ENCODE measurements at places on chromosomes 16 and 17.

DNA sequence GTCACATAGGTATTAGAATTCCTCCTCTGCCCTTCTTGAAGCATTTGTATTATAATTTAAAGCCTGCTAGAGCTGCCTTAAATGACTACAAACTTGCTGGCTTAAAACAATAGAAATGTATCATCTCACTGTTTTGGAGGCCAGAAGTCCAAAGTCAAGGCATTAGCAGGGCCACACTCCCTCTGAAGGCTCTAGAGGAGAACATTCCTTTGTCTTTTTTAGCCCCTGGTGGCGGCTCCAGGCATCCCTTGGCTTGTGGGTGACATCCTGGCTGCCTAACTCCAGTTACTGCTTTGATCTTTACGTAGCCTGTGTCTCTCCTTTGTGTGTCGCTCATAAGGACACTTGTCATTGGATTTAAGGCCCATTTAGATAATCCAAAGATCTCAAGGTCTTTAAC lies 186.6 kb upstream of the SALL1 start:
- no peak for DNase-seq

DNA sequence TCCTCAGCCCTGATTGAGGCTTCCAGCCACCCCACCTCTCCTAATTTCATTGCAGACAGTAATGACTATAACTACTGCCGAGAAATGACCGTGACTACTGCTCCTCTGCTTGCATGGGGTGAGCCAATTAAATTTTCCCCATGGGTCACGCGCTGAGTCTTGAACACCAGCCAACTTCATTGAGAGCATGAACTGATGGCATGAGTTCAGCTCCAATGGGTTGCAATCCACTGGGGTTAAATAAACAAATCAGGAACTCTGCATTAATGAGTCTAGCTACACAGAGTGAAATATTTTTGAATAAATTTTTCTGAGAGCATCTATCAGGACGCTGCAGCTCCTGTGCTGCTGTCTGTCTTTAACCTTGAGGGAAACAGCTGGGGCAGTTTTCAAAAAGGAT lies 61.6 kb upstream of the CLEC3A start:
- no peak for DNase-seq

GRCh38 chr17:58985971-58986370 lies 120.7 kb downstream of the TRIM37 start:
- DNase-seq: no peak

DNA sequence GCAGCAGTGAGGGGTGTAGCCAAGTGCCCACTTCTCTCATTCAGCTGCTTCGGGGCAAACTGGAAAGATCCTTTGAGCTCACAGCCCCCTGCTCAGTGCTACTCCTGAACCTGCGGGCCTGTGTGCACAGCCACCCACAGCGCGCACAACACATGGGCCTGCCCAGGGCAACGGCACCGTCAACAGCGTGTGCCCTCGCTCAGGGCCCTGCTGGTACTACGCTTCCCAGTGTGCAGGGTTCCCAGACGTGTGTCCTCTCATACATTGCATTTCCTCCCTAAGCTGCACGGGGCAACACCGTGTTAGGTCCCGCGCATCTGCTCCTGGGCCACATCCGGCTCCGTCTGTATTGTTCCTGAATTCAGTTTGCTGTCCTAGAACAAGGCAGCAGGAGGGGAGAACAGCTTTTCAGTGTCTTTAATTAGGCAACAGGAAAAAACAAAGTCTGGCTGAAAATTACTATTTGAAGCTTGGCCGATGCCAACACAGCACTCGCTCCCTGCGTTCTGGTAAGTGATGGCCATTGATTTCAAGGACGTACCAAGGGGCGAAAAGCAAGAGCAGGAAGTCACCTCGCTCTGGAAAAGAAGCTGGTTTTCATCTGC lies 15.2 kb downstream of the MRM3 start:
- no peak for DNase-seq

DNA sequence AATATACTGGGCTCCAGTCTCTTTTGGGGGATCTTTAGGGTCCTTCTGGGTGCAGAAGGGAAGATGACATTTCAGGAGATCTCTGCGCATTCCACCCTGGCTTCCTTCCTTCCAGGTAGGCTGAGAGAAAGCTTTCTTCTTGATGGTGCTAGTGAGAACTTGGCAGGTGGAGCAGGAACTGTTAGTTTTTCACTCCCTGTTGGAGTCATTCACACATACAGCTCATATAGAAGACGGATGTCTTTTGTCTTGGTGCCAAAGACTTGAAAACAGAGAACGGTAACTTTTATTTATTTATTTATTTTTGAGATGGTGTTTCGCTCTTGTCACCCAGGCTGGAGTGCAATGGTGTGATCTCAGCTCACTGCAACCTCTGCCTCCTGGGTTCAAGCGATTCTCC lies 43.9 kb downstream of the PITPNC1 start:
- no peak for DNase-seq
